ENCODE measurements at places on chromosomes 6 and 20. TPM values are rescaled to one million over a fixed set of nuclear protein-coding genes. Genes with fewer than 3 reads are reported as not detected.
A peak's percentile ranks its signal among the peaks of the same experiment; 100 is the strongest.

GRCh38 chr6:10078581-10078980 is 336.3 kb downstream of the TFAP2A start:
- H3K36me3 ChIP-seq: no peaks in the 10 kb centered on the region
- DNase-seq: no peak
- H3K4me3 ChIP-seq: no peak overlapping the region
- H3K4me1 ChIP-seq: no peaks in the 10 kb centered on the region
- no peak overlapping the region for H3K27ac ChIP-seq

SIRPD gene
- total RNA-seq: 0.35 TPM

GRCh38 chr6:55868771-55869479 is 6.5 kb downstream of the BMP5 start:
- H3K4me3 ChIP-seq: no peak overlapping the region
- no peaks in the 10 kb centered on the region for H3K36me3 ChIP-seq

DNA sequence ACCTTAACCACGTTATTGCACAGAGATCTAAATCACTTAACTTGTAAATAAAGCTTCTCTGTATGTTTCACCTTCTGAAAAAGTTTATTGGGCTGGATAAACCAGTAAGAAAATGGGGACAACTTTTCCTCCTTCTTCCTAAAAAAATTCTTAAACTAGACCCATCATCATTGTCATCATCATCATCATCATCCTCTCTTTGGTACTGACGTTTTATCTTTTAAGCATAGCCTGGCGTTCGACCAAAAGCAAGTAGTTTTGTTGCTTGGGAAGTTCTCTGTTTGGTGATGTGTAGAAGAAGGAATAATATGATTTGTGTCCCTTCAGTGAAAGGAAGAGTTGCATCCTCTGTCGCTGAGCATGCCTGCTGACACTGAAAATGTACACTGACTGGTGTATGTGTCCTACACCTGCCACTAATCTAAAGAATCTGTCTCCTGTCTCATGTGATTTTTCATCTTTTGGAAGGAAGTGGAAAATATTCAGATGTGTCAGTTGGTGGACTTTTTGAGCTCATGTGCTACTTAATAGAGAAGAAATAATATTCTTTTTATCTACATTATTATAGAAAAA is 2.5 kb downstream of the CLVS2 start:
- DNase-seq: no peak
- H3K27me3 ChIP-seq: peaks cover 9% of the 10 kb centered on the region
- H3K27ac ChIP-seq: no peak overlapping the region
- H3K4me1 ChIP-seq: no peaks in the 10 kb centered on the region

GRCh38 chr6:12958052-12958706 is 241.6 kb downstream of the PHACTR1 start:
- H3K27ac ChIP-seq: peak overlapping the region; percentile 81
- H3K4me3 ChIP-seq: peak overlapping the region; percentile 98
- no peaks in the 10 kb centered on the region for H3K36me3 ChIP-seq
- H3K27me3 ChIP-seq: no peaks in the 10 kb centered on the region
- peaks cover 4% of the 10 kb centered on the region for H3K4me1 ChIP-seq
- DNase-seq: no peak

TREML2 gene
- total RNA-seq: 0.41 TPM

HLA-A gene
- total RNA-seq: 695 TPM

DNA sequence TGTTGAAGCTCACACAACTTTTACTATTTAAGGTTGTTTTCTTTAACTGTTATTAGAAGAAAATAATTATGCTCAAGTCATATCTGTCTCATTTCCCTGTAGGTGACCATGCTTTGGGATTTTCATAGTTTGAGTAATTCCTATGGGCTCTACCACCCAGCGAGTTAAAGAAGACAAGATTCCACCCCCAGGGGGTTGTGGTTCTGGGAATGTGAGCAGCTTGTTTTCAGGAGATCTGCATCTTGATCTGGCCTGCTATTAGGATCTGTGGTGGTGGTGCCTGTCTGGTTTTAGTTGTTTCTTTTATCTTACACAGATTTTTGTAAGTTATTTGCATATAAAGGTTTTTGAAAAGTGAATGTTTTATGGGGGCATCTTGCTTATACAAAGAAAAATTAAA is 20.2 kb upstream of the REV3L start:
- no peak overlapping the region for H3K27ac ChIP-seq
- no peaks in the 10 kb centered on the region for H3K36me3 ChIP-seq
- no peaks in the 10 kb centered on the region for H3K27me3 ChIP-seq
- DNase-seq: no peak

DNA sequence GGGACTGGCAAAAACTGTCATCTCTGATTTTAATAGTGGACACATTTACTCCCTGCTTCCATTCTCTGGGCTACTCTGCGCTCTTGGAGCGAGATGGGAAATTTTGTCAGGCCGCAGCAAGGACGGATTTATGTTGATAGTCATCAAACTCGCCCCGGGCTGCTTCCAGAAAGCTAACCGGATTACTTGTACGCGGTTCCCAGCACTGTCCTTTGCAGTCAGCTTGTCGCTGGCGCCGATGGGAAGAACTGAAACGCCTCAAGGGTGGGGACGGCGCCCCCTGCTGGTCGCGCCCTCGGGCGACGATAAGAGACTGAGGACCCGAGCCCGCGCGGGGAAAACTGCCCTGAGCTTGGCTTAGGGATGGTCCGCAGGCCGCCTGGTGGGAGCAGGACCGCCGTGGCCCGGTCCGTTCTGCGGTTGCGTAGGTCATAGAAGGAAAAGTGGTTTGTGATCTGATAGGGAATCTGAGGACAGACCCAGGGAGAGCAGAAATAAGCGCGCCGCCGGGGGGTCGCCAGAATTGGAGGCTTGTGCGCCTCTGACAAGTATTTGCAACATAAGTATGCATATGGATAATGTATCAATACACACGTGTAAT is 984 bp upstream of the ABT1 start:
- H3K36me3 ChIP-seq: peaks cover 6% of the 10 kb centered on the region
- H3K4me3 ChIP-seq: peak overlapping the region; percentile 99
- DNase-seq: peak; percentile 97
- peak overlapping the region; percentile 27 for H3K27ac ChIP-seq
- peaks cover 7% of the 10 kb centered on the region for H3K4me1 ChIP-seq

GRCh38 chr20:58896820-58897219 is 44.3 kb downstream of the GNAS start:
- H3K27ac ChIP-seq: no peak overlapping the region
- H3K27me3 ChIP-seq: no peaks in the 10 kb centered on the region
- H3K36me3 ChIP-seq: no peaks in the 10 kb centered on the region

DNA sequence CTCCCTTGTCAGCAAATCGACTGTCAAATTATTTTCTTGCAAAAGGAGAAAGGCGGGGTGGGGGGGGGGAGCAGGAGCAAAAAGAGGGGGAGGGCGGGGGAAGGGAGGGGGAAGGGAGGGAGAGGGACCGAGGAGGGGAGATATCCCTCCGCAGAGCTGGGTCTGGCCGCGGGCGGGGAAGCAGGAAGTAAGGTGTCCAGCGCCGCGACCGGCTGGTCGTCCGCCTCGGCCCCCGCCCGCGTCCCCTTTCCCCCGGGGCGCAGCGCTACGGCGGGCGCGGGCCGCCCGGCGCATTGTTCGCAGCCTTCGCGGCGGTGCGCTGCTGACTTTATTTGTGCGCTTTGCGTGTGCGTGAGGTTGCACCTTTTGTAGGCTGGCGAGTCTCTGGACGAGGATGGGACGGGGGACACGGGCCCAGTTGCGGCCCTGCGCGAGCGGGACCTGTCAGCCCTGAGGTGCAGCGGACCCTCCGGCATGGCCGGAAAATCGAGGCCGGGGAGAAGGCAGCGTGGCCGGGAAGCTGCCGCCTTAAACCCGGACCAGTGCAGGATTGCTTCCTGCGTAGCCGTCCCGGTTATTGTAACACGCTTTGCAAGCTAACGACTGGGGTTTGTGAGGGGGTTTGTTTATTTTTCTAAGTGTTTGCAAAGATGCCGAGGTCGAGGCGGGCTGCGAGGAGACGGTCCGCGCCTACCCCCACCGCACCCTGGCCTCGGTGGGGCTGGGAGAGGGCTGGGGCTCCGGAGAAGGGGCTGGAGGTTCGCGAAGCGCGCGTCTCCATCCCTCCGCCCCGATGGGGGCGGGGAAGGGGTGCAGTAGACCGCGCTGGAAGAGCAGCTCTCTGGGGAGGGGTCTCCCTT is 675 bp upstream of the TRERF1 start:
- no peaks in the 10 kb centered on the region for H3K27me3 ChIP-seq
- H3K36me3 ChIP-seq: no peaks in the 10 kb centered on the region
- H3K27ac ChIP-seq: peak overlapping the region; percentile 92
- DNase-seq: peak; percentile 91
- peaks cover 6% of the 10 kb centered on the region for H3K4me1 ChIP-seq

DNA sequence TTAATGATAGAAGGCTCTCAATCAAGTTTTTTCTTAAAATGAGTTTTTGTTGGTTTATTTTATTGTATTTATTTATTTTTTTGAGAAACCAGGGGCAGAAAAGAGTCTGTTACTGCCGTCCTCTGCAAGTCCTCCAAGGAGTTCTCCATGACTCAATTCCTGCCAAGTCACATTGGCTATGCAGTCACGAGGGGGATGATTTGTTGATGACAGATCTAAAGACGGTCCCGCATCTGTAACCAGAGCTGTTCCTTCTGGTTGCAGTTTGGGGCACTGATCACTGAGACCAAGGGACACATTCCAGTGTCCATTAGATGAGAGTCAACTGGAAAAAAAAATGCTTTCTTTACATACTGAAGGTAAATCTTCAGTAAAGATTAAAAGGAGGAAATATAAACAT is 13.9 kb upstream of the TSHZ2 start:
- no peak for DNase-seq
- no peak overlapping the region for H3K27ac ChIP-seq
- no peaks in the 10 kb centered on the region for H3K4me1 ChIP-seq
- no peaks in the 10 kb centered on the region for H3K27me3 ChIP-seq
- no peaks in the 10 kb centered on the region for H3K36me3 ChIP-seq

- no peak overlapping the region for H3K4me3 ChIP-seq
- H3K27me3 ChIP-seq: no peaks in the 10 kb centered on the region
- H3K4me1 ChIP-seq: peaks cover 4% of the 10 kb centered on the region
- H3K36me3 ChIP-seq: no peaks in the 10 kb centered on the region
- DNase-seq: no peak
Measured at GRCh38 chr6:140101367-140101766, 726.9 kb upstream of the CITED2 start.

DNA sequence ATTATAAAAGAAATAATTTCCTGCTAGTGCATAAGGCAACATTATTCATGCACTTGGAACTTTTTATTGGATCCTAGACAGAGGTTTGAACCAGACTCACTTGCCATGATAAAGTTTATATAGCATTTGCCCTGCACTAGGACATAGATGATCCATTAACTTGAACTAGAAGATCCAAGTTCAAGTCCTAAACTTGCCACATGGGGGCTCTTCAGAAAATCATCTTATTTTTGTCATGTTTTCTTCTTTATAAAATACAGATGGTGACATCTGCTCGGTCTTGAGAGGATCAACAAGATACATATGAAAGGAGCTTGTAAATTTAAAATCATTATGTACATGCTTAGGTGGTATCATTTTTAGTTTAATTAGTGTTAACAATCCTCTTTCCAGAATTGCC is 94.5 kb downstream of the SIM1 start:
- H3K4me3 ChIP-seq: no peak overlapping the region
- H3K36me3 ChIP-seq: no peaks in the 10 kb centered on the region
- H3K4me1 ChIP-seq: no peaks in the 10 kb centered on the region
- H3K27me3 ChIP-seq: no peaks in the 10 kb centered on the region
- DNase-seq: no peak
- no peak overlapping the region for H3K27ac ChIP-seq

DNA sequence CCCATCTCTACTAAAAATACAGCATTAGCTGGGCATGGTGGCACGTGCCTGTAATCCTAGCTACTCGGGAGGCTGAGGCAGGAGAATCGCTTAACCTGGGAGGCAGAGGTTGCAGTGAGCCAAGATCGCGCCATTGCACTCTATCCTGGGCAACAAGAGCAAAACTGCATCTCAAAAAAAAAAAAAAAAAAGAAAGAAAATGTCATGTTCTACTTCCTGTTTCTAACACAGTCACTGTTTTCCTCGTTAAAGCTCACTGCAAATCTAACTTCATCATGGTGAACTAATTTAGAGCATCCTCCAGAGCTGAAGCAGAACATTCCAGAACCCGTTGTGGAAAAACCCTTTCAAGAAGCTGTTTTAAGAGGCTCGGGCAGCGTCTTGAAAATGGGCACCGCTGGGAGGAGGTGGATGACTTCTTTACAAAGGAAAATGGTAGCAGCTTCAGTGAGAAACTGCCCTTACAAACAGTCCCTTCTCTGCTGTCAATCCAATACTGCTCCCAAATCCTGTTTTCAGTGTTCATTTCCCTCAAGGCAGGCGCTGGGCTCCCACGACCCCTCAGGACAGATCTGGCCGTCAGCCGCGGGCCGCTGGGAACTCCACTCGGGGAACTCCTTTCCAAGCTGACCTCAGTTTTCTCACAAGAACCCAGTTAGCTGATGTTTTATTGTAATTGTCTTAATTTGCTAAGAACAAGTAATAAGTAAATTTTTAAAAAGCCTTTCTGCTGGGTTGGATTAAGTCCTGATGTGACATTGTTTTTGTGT is 12.5 kb downstream of the CTSZ start:
- H3K4me3 ChIP-seq: no peak overlapping the region
- H3K4me1 ChIP-seq: peaks cover 11% of the 10 kb centered on the region
- H3K27ac ChIP-seq: no peak overlapping the region
- no peaks in the 10 kb centered on the region for H3K27me3 ChIP-seq
- H3K36me3 ChIP-seq: peaks cover 67% of the 10 kb centered on the region

STMN3 gene
- total RNA-seq: 84.9 TPM

- peaks cover 5% of the 10 kb centered on the region for H3K36me3 ChIP-seq
- no peak for DNase-seq
- no peaks in the 10 kb centered on the region for H3K27me3 ChIP-seq
- no peak overlapping the region for H3K4me3 ChIP-seq
- H3K4me1 ChIP-seq: peaks cover 4% of the 10 kb centered on the region
- no peak overlapping the region for H3K27ac ChIP-seq
Measured at GRCh38 chr20:37868851-37869333, 34.0 kb upstream of the VSTM2L start.

DNA sequence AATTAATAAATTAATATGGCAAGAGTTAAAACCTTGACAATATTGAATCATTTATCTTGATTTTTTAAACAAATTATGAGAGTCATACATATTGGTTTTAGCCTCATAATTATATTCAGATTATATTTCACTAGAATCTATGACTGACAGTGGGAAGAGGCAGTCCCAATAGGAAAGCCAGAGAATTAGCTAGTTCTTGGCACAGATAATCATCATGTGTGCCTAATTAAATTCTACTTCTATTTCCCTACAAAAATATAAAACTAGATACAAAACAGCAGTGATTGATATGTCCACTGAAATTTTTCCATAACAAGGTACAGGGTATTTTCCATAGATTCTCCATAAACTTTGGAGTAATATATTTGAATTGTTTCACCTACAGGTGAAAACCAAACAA is 38.6 kb downstream of the COL9A1 start:
- no peak overlapping the region for H3K4me3 ChIP-seq
- H3K27me3 ChIP-seq: no peaks in the 10 kb centered on the region
- DNase-seq: no peak
- no peak overlapping the region for H3K27ac ChIP-seq
- H3K36me3 ChIP-seq: no peaks in the 10 kb centered on the region

SPATS1 gene
- not detected for total RNA-seq

- no peaks in the 10 kb centered on the region for H3K36me3 ChIP-seq
- H3K27me3 ChIP-seq: peaks cover 17% of the 10 kb centered on the region
- DNase-seq: no peak
- H3K4me1 ChIP-seq: peaks cover 5% of the 10 kb centered on the region
- H3K4me3 ChIP-seq: no peak overlapping the region
Measured at GRCh38 chr20:63180569-63181185, 35.3 kb downstream of the YTHDF1 start.

All from kidney (tissue), 22 donors.